Mucosa of gallbladder (tissue), 1 donor: ENCODE measurements at places on chromosomes 2 and 18. TPM values are rescaled to one million over a fixed set of nuclear protein-coding genes. Genes with fewer than 3 reads are reported as not detected.

SLC16A14 gene
- 8.8 TPM for total RNA-seq

UGT1A5 gene
- 2.0 TPM for total RNA-seq

CTLA4 gene
- 1.6 TPM for total RNA-seq

EVX2 gene
- not detected for total RNA-seq

DOK6 gene
- total RNA-seq = 9.6 TPM

VPS54 gene
- 22.9 TPM for total RNA-seq

C2orf92 gene
- 4.8 TPM for total RNA-seq

EPB41L3 gene
- 34.0 TPM for total RNA-seq

CFAP221 gene
- total RNA-seq = 5.4 TPM

SOWAHC gene
- 19.4 TPM for total RNA-seq

SERPINB3 gene
- total RNA-seq = not detected

SCTR gene
- total RNA-seq = 0.92 TPM

CAPN13 gene
- 44.4 TPM for total RNA-seq

NRBP1 gene
- 90.1 TPM for total RNA-seq

CROCC2 gene
- 0.09 TPM for total RNA-seq

MC5R gene
- total RNA-seq = not detected

PTPRN gene
- total RNA-seq = 0.60 TPM

EN1 gene
- not detected for total RNA-seq

HOXD12 gene
- total RNA-seq = not detected

UGT1A8 gene
- 26.4 TPM for total RNA-seq

GALNT13 gene
- total RNA-seq = 0.23 TPM

ZDBF2 gene
- total RNA-seq = 8.7 TPM

KIF1A gene
- total RNA-seq = 1.6 TPM

LINC00305 gene
- total RNA-seq = not detected

REG1B gene
- total RNA-seq = 8.1 TPM

TTN gene
- 92.5 TPM for total RNA-seq

SH3RF3 gene
- 11.5 TPM for total RNA-seq

BOLA3 gene
- total RNA-seq = 25.2 TPM

FBXO48 gene
- 1.7 TPM for total RNA-seq

MAP3K19 gene
- not detected for total RNA-seq

SNORC gene
- 7.7 TPM for total RNA-seq

NOP58 gene
- 30.8 TPM for total RNA-seq

CDH19 gene
- 4.0 TPM for total RNA-seq

ME2 gene
- 39.0 TPM for total RNA-seq

CAPG gene
- total RNA-seq = 125 TPM

ANKRD53 gene
- 2.9 TPM for total RNA-seq
